Adrenal gland (tissue), 19 donors: ENCODE measurements at places on chromosomes 1 and 21.

GRCh38 chr1:209564849-209565248 lies 18.7 kb upstream of the CAMK1G start:
- no peak for DNase-seq

GRCh38 chr1:247475793-247476192 lies 17.9 kb upstream of the OR2B11 start:
- no peak for DNase-seq

DNA sequence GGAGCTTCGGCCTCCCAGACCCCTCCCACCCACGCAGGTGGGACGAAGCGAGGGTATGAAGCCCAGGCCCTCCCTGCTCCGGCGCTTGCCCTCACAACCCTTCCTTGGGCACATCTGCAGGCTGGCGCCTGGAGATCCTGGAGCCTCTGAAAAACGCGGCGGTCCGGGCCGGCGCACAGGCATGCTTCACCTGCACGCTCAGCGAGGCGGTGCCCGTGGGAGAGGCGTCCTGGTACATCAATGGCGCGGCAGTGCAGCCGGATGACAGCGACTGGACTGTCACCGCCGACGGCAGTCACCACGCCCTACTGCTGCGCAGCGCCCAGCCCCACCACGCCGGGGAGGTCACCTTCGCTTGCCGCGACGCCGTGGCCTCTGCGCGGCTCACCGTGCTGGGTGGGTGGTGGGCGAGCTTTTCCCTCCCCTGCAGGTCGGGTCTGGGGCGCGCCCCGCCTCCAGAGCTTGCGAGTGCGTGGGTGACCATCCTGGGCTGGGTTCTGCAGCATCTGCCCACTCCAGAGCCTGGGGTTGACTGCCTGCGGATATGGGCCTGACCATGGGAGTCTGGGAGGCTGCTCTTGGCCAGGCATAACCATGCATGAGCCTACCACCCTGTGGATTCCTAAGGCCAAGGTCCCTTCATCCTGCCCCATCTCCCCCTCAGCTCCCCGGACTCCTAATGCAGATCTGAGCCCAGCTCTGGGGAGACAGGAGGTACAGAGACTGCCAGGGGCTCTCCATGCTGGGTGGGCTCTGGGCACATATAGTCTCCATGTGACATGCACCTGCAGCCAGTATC lies 89.8 kb downstream of the TRIM11 start:
- no peak for DNase-seq

- DNase-seq = no peak
Observed at GRCh38 chr1:150532860-150533259, 16.3 kb upstream of the ADAMTSL4 start.

- DNase-seq = no peak
Observed at GRCh38 chr21:39976800-39977199, 109.6 kb downstream of the PCP4 start.

DNA sequence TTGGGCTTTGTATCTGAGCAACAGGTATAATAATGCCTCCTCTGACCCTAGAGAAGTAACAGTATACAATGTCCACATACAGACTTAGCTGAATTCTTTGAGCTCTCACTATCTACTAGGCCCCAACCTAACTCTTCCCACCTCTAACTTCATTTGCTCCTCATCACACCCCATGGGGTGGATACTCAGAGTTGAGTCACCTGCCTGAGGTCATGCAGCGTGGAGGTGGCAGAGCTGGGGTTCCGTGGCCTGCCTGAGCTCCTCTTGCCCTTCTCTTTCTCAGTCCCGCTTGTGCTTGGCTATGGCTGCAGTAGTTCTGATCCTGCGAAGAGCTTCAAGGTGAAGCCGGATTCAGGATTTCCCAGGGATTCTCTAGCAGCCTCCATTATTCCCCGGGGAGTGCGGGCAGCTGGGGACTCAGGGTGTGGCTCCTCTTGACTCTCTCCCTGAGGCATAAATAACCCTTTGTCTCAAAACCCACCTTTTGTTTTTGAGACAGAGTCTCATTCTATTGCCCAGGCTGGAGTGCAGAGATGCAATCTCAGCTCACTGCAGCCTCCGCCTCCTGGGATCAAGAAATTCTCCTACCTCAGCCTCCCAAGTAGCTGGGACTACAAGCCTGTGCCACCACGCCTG lies 29.9 kb upstream of the ACTL8 start:
- no peak for DNase-seq
